ENCODE measurements at places on chromosomes 2 and 18. TPM values are rescaled to one million over a fixed set of nuclear protein-coding genes. Genes with fewer than 3 reads are reported as not detected.

DNA sequence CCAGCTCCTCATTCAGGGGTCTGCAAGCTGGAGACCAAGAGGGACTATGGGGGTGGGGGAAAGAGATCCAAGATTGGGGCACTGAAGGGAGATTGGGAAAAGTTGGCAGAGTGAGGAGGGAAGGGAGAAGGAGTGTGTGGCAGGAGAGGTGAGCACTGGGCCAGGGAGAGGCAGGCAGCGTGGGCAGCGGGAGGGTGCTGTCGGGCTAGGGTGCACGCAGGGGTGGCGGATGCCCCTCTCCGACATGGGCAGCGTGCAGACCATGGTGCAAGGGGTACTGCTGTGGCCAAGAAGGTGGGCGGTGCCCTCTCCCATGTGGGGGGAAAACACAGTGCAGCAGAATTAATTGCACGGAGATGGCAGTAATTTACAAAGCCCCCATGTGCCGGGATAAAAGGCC, 74.1 kb downstream of the CELF4 start:
- no peaks in the 10 kb centered on the region for H3K4me1 ChIP-seq
- no peak overlapping the region for H3K27ac ChIP-seq
- H3K36me3 ChIP-seq = no peaks in the 10 kb centered on the region

DNA sequence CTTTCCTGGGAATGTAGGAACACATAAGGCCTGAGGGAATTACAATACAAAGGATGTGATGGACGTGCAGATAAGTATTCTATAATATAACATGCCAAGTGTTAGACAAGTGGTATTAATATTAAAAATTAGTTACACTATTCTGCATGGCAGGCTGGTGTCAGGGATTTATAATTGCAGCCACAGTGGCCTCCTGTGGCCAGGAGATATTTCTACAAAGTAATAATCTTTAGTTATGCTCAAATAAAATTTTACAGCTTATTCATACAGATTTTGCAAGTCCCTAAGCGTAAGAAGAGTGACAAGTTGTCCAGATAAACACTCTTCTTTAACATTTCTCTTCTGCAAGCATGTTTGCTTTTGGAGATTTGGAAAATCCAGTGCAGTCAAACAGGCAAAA, 90.4 kb upstream of the CBLN2 start:
- no peaks in the 10 kb centered on the region for H3K4me1 ChIP-seq
- H3K27ac ChIP-seq = no peak overlapping the region
- no peak for DNase-seq
- no peaks in the 10 kb centered on the region for H3K36me3 ChIP-seq
- H3K4me3 ChIP-seq = no peak overlapping the region

- no peak overlapping the region for H3K27ac ChIP-seq
- no peaks in the 10 kb centered on the region for H3K27me3 ChIP-seq
- no peak for DNase-seq
Measured at GRCh38 chr18:25985707-25986394, 104.6 kb downstream of the SS18 start.

DNA sequence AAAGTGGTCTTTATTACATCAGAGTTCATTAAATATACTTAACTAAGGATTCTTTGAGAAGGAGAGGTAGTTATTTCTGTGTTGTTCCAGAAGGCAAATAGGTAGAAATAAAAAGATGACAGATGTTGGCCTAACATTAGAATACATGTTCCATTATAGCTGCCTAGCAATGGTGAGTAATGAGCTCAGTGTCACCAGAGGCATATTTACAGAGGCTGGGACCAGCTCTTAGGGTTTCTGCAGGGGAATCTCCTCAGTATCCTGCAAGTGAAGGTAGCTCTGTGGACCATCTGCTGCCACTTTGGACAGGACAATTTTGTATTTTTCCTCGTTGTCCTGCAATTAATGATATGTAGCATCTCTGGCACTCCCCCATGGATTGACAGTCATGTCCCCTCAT, 416.0 kb downstream of the THSD7B start:
- H3K4me3 ChIP-seq = no peak overlapping the region
- H3K27ac ChIP-seq = no peak overlapping the region
- no peaks in the 10 kb centered on the region for H3K36me3 ChIP-seq
- no peaks in the 10 kb centered on the region for H3K27me3 ChIP-seq
- no peak for DNase-seq

DNA sequence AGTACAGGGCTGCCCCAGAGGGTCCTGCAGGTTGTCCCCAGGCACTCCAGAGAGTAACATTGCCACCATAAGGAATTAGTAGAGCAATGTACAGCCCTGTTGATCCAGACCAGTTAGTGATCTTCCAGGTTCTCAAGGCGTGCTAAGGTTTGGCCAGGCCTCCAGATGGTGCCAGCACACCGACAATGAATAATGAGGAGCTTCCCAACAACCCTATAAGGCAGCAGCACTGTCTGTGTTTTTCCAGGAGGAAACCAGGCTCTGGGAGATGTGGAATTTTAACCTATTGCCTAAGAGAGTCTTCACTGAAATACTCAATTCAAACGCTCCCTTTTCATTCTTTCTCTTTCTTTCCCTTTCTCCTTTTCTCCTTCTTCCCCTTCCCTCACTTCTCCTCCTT, 122.1 kb downstream of the MGAT5 start:
- H3K4me1 ChIP-seq = peaks cover 82% of the 10 kb centered on the region
- no peak overlapping the region for H3K4me3 ChIP-seq
- no peak for DNase-seq
- H3K36me3 ChIP-seq = no peaks in the 10 kb centered on the region
- H3K27ac ChIP-seq = no peak overlapping the region

DNA sequence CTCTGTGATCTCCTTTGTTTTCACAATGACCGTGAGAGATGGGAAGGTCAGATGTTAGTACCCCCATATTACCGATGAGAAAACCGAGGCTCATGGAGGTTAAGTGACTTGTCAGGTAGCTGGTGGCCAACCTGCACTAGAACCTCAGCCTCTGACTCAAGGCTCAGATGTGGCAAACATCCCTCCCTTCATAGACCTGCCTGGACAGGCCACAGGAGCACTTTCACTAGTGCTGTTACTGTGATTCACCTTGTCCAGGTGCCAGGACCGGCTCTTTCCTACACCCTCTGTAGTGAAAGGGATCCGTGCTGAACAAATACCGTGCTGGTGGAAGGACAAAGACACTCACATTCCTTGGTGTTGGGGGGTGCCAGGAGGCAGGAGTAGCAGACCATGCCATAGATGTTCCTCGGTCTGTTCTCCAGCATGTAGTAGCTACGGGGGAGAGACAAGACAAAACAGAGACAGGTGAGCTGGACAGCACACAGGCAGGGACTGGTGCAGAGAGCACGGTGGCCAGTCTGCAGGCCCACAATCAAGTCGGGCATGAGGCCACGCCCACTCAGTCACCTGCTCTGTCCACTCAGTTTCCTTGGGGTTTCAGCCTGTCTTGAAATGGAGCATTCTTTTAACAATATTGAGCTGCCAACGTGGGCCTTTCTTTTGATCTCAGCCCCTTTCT, 65.9 kb downstream of the EDAR start:
- no peak overlapping the region for H3K27ac ChIP-seq
- H3K4me1 ChIP-seq = no peaks in the 10 kb centered on the region
- H3K27me3 ChIP-seq = no peaks in the 10 kb centered on the region
- DNase-seq = no peak
- no peaks in the 10 kb centered on the region for H3K36me3 ChIP-seq

- no peak for DNase-seq
- H3K27me3 ChIP-seq = no peaks in the 10 kb centered on the region
- no peak overlapping the region for H3K27ac ChIP-seq
- peaks cover 16% of the 10 kb centered on the region for H3K4me1 ChIP-seq
Measured at GRCh38 chr2:12286347-12286746, 430.4 kb upstream of the TRIB2 start.

- H3K27ac ChIP-seq = no peak overlapping the region
- H3K4me3 ChIP-seq = no peak overlapping the region
- H3K27me3 ChIP-seq = no peaks in the 10 kb centered on the region
- H3K4me1 ChIP-seq = no peaks in the 10 kb centered on the region
Measured at GRCh38 chr2:151682459-151683003, 51.7 kb downstream of the NEB start.

DNA sequence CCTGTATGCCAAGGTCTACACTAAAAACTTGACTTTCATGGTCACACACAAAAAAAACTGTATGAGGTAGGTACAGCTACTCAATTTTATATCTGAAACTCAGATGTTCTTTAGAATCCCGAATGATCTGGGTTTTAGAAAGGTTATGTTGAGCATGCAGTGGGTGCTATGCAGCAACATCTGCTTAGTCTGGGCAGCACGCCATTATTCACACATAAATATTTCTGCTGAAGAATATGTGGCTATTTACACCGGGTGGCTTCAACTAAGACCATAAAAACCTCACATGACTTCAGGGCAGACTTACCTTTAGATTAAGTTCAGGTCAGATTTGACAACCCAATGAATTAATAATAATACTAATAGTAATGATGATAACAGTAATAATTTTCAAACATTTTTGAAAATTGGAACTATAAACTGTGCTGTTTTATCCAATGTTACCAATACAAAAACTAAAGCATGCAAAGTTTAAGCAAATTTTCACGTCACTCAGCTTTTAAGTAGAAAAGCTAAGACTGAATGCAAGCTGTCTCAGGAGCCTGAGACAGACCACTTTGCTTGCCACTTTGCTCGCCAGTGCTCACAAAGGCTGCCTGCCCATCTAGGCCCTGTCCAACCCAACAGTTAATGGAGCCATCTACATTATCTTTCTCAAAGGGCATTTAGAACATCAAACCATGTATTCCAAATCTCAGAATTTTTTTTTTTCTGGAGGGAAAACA, 292.0 kb downstream of the CNTNAP5 start:
- DNase-seq = no peak
- no peaks in the 10 kb centered on the region for H3K27me3 ChIP-seq
- H3K36me3 ChIP-seq = no peaks in the 10 kb centered on the region
- H3K27ac ChIP-seq = no peak overlapping the region
- H3K4me3 ChIP-seq = no peak overlapping the region

DNA sequence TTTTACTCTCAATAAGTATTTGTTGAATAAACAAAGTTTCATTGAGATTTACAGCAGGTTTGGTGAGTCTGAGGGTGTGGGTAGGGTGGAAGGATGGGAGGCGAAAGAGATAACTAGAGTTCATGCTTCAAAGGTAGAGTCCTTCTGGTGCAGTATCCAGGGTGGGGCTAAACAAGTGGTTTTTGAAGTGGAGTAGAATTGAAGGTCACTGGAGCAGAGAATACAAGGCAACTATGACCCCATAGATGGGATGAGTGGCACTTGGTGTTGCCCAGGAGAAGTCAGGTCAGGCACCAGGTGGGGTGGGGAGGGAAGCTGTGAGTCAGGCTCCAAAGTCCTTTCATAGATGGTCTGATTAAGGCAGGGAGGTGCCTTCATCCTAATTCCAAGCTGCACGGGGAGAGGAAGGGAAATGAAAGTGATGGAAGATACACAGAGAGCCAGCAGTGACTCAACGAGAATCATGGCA, 6.6 kb upstream of the CAB39 start:
- no peaks in the 10 kb centered on the region for H3K36me3 ChIP-seq
- H3K4me1 ChIP-seq = no peaks in the 10 kb centered on the region
- H3K27ac ChIP-seq = no peak overlapping the region

DNA sequence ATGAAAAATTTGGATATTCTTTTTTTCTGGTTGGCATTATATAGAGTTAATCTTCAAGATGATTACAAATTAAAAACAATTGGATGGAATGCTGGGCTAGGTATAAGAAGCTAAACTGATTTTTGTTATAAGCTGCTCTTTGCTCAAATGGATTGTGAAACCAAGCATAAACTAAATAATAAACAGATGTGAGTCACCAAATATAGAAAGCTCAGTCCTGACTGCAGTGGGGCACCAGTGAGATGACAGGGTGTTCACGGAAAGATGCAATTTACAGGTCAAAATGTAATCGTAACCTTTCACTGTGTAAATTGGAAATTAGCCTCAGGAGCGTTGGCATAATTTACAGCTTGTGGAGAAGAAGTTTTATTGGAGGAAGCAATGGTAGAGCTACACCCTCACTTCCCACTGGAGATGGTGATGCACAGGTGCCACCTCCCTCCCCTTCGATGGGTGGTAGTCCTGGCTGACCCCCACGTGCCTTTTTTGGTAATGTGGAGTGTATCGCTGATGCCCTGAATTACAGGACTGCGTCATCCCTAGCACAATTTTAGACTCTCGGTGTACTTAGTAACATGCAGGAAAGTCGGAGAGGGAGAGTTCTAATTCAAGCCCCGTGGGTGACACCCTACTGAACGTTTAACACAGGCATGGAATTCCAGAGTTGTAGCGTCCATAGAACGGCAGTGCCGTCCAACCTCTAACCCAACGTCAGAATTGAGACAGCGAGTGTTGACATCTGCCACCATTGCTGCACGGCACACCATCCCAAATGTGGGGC, 73.9 kb upstream of the NFATC1 start:
- no peaks in the 10 kb centered on the region for H3K27me3 ChIP-seq
- H3K4me3 ChIP-seq = no peak overlapping the region
- no peaks in the 10 kb centered on the region for H3K4me1 ChIP-seq
- no peak overlapping the region for H3K27ac ChIP-seq
- no peak for DNase-seq

DNA sequence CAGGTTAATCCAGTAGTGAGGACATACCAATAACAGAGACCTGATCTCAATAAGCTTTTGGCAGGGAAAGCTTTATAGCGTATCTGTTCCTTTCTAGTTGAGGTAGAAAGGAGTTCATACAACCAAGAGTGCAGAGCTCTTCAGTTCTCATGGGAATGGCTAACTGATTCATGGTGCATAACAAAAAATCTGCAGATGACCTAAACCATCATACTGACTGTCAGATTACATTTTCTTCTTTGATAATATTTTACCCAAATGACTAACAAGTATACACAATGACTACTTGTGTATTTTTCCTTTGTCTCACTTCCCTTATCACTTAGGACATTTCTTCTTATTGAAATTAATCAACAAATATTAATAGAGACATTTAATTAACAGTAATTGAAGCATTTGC, 140.0 kb upstream of the SERTAD2 start:
- DNase-seq = no peak
- H3K4me3 ChIP-seq = no peak overlapping the region
- H3K27ac ChIP-seq = no peak overlapping the region

DNA sequence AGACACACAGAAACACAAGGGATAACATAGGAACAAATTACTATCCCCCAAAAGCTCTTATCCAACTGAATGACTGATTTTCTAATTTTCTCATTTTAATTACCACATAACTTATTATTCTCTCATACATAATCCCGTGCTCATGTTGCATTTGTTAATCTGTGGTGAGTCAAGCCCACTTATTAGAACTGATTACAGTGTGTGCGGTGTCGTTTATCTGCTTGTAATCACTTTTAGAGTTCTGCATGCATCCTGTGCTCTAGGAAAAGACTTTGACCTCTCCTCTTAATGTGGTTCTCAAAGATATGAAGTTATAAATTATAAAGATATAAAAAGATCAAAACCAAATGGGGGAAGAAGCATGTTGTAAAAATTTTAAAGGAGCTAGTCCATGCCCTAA, 29.7 kb downstream of the CNDP1 start:
- DNase-seq = no peak
- H3K27ac ChIP-seq = no peak overlapping the region
- H3K36me3 ChIP-seq = no peaks in the 10 kb centered on the region

- no peaks in the 10 kb centered on the region for H3K27me3 ChIP-seq
- H3K36me3 ChIP-seq = peaks cover 15% of the 10 kb centered on the region
- peaks cover 19% of the 10 kb centered on the region for H3K4me1 ChIP-seq
- H3K4me3 ChIP-seq = no peak overlapping the region
Measured at GRCh38 chr18:79169958-79170555, 100.9 kb downstream of the ATP9B start.

Gene ST8SIA3
- total RNA-seq = not detected

Gene LYPD6B
- total RNA-seq = not detected

Gene CELF4
- total RNA-seq = 0.34 TPM

Gene DSG4
- total RNA-seq = not detected
